ENCODE measurements at places on chromosomes 4 and X.

DNA sequence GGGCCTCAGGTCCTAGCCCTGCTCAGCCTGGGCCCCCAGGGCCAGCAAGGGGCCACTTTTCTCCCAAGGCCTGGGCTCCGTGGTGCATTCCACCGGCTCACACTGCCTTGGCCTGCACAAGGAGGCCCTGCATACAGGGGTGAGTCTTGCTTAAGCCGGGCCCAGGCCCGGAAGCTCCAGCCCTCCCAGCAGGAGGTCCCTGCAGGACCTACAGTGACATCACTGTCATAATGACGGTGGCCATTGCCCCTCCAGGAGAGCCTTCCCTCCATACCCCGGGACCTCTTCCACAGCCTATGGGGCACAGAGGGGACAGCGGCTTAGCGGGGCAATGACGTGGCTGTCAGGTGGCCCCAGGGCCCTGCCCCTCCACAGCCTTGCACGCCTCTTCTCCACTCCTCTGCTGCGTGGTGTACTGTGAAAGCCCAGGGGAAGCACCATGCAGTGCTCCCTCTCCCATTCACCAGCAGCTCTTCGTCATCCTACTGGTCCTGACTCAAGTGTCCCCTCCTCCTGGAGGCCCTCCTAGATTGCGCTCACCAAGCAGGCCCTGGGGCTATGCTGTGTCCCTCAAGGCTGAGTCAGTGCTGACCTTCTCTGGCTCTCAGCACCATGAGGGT, 32.3 kb upstream of the AFAP1 start:
- DNase-seq = no peak

DNA sequence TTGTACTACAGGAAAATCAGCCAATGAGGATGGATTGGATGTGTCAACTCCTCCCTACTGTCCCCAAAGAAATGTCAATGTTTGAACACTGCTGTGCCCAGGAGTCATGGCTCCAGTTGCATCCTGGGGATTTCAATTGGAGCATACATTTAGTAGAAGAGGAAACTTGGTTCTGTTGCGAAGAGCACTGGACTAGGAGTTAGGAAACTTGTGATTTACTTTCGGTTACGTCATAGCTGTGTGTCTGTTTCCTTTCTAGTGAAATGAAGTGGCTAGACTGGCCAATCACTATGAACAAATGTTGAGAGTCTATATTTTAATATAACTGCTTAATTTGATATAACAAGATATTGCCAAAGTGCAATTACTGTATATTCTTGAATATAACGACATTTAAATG, 35.2 kb downstream of the ARL9 start:
- no peak for DNase-seq

DNA sequence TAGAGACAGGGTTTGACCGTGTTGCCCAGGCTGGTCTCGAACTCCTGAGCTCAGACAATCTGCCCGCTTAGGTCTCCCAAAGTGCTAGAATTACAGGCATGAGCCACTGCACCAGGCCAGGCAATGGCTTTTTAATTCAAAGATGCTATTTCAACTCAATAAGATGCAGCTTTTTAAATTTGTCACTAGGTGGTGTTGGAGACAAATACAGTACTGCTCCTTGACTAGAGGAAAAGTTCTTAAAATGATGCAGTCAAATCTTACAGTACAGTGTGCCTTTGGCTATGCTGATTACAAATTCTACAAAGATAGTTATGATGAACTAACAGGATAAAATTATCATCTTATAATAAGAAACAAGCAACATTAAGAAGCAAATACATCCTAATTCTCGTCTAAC, 441.1 kb downstream of the KCNIP4 start:
- DNase-seq = no peak

GRCh38 chr4:78653655-78654054, 102.1 kb downstream of the ANXA3 start:
- no peak for DNase-seq

DNA sequence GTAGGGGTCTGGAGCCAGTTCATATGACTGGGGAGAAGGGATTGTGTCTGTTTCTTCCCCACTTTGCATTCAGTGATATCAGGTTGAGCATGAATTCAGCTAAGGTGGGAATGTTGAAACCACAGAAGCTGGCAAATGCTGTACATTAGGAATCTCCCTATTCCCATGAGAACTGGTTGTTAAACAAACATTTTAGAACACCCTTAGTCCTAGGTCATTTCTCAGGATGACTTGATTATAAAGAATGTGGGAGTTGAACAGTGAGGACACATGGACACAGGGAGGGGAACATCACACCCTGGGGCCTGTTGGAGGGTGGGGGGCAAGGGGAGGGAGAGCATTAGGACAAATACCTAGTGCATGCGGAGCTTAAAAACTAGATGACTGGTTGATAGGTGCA, 62.6 kb upstream of the LIMCH1 start:
- DNase-seq = no peak

DNA sequence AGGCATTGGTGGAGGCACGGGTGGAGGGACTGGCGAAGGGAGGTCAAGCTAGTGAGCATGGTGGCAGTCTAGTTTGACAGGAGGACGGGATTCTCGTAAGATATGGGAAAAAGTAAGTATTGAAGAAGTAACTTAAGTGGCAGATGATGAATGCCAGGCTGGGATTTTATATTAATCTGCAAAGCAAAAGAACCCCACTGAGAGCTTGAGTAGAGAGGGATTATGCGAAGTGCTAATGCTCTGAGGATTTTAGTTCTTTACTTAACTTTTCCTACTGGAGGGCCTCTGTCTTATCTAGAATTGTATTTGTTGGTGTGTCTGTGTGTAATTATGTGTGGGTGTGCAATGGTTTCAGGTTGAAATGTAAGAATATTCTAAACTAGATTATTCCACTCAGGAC, 327.9 kb downstream of the FAT4 start:
- DNase-seq = no peak

All from stimulated activated CD4-positive, alpha-beta T cell treated with anti-CD3 and anti-CD28 coated beads, Interleukin-1b, Interleukin-23, amount 100 ng/mL, for 1 hour (primary cell).